Stimulated activated naive CD4-positive, alpha-beta T cell treated with Interleukin-2 at 50 U/mL for 16 hours (primary cell): ENCODE measurements at places on chromosomes 2 and 18.

GRCh38 chr2:105573910-105574655 lies 170.6 kb upstream of the NCK2 start:
- no peak for DNase-seq

GRCh38 chr2:151297882-151298281 lies 8.4 kb upstream of the NMI start:
- DNase-seq = no peak

- DNase-seq = no peak
These were observed 74.2 kb downstream of the VWA3B start for GRCh38 chr2:98161186-98161585.

- DNase-seq = no peak
These were observed 176.2 kb upstream of the HDAC4 start for GRCh38 chr2:239576784-239577685.

DNA sequence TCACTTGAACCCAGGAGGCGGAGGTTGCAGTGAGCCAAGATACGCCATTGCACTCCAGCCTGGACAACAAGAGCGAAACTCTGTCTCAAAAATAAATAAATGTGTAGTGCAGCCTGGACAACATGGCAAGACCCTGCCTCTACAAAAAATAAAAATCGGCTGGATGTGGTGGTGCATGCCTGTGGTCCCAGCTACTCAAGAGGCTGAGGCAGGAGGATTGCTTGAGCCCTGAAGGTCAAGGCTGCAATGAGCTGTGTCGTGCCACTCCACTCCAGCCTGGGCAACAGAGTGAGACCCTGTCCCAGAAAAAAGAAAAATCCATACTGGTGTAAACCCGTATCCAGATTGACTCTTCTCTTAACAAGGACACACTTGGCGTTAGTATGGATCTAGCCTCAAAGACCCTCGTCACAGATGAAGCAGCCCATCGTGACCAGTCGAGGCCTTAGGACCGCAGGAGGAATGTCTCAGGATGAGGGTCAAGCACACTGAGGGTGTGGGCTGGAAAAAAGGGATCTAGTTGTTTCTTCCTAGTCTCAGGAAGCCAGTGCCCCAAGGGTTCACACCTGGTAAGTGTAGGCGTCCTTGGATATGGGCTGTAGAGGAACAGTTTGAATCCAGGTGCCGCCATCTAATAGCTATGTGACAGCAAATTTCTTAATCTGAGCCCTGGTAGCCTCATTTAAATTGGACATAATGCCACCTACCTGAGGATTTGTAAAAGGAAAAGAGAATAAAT lies 4.0 kb upstream of the GPBAR1 start:
- DNase-seq = no peak

DNA sequence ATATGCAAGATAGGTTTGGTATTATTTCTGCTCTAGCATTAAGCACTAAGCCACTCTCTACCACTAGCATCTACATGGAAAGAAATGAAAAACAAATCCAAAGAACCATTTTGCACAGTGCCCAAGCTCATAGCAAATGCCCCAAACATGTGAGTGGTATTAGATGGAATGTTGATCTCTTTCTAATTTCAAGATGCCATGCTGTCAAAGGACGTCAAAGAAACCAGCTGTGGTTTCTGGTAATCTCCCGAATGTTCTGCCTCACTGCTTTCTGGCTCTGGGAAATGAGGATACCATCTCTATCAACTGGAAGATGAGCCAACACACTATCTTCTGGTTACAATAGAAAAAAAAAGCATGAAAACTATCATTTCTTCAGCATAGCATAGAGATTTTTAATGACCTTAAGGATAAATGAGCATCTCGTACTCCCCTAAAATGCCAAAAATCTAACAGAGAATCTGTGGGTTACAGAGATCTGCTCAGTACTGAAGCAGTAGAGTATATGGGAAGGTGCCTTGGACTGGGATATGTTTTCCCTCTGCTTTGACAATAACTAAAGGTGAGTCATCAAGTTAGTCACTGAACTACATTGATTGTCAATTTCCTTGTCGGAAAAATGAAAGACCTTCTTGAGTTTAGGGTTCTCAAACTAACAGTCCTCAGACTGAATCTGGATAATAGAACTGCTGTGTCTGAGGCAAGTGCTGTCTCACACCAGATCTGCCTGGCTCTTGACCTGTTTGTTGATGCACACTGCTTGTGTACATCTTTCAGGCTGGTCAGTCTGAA lies 244.8 kb upstream of the NCKAP5 start:
- no peak for DNase-seq

DNA sequence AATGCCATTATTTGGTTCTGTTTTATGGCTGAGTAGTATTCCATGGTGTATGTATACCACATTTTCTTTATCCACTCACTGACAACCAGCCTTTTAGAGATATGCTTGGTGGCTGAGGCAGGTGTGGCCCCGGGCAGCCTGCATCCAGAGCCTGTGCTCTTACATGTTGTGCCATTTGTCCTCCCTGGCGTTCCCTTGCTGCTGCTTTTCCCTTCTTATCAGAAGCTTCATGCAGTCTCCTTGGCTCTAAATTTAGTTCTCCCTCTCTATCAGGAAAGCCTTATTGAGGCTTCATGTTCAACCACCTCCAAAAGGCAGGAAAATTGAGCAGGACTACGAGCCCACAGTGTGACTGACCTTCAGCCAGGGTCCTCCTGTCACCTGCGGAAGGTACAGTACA lies 131.7 kb upstream of the ITGA6 start:
- no peak for DNase-seq

GRCh38 chr2:112784199-112785189 lies at the start of gene IL1A:
Gene IL1A, minus strand, starts transcription at chr2:112784493. Its CDS starts 723 bp downstream, at chr2:112783770.
- peak; percentile 2 for DNase-seq

GRCh38 chr2:102520801-102521200 lies 47.8 kb downstream of the SLC9A4 start:
- DNase-seq = no peak

DNA sequence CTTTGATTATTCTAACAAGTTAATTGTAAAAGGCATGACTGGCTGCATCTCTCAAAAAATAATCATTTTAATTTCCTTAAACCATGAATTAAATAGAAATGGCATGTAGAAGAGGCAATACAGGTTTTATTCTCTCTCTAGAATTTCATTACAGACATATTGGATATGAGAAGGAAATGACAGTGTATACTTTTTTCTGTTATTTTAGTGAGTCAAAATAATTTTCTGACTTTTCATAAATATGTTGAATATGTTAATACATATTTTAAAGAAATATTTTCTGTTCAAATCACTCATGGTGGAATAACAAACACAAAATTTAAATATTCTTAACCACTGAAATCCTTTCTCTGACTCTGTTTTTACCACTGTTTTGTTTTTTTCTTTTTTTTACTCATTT lies 510.4 kb downstream of the LRP1B start:
- DNase-seq = no peak

GRCh38 chr18:36675076-36675475 lies 153.7 kb downstream of the TPGS2 start:
- DNase-seq = no peak

GRCh38 chr2:196601430-196602306 lies 37.8 kb upstream of the CCDC150 start:
- no peak for DNase-seq

DNA sequence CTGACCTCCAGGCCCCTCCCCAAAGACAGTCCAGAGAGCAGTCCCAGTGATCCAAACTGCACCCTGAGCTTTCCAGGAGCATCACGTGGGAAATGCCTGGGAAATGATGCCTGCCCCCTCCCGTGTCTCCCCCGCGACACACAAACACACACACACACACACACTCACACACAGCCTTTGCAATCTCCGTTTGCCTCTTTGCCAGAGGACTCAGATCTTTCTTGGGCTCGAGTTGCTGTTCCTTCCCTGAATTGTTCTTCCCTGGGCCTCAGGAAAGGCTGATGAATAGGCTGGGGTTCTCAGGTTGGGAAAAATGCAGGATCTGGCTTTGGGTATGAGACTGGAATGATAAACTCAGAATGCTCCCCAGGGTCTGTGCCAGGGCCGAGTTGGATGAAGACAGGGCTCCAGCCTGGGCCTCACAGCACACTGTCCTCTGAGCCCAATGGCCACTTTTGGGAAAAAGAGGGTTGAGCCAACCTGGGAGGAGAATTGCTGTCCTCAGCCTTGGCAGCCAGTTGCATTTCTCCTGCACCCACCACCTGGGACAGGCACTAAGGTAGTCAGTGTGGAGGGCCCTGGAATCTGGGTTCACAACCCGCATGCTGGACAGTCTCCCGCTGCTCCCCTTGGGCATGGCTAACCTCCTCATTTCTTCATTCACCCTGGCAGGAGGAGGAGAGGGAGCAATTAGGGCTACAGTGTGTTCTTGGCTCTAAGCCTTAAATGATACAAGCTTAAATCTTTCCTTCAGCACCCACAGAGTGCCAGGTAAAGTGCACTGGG lies 43.9 kb upstream of the ATP6V1B1 start:
- DNase-seq = no peak

GRCh38 chr2:14806613-14807012 lies 174.1 kb downstream of the LRATD1 start:
- DNase-seq = no peak

- no peak for DNase-seq
These were observed 32.4 kb upstream of the EML4 start for GRCh38 chr2:42136782-42137124.

- no peak for DNase-seq
These were observed 8.8 kb upstream of the GPR148 start for GRCh38 chr2:130720036-130720435.
